ENCODE measurements at places on chromosomes 5 and 9. TPM values are rescaled to one million over a fixed set of nuclear protein-coding genes. Genes with fewer than 3 reads are reported as not detected.
A peak's percentile ranks its signal among the peaks of the same experiment; 100 is the strongest.

DNA sequence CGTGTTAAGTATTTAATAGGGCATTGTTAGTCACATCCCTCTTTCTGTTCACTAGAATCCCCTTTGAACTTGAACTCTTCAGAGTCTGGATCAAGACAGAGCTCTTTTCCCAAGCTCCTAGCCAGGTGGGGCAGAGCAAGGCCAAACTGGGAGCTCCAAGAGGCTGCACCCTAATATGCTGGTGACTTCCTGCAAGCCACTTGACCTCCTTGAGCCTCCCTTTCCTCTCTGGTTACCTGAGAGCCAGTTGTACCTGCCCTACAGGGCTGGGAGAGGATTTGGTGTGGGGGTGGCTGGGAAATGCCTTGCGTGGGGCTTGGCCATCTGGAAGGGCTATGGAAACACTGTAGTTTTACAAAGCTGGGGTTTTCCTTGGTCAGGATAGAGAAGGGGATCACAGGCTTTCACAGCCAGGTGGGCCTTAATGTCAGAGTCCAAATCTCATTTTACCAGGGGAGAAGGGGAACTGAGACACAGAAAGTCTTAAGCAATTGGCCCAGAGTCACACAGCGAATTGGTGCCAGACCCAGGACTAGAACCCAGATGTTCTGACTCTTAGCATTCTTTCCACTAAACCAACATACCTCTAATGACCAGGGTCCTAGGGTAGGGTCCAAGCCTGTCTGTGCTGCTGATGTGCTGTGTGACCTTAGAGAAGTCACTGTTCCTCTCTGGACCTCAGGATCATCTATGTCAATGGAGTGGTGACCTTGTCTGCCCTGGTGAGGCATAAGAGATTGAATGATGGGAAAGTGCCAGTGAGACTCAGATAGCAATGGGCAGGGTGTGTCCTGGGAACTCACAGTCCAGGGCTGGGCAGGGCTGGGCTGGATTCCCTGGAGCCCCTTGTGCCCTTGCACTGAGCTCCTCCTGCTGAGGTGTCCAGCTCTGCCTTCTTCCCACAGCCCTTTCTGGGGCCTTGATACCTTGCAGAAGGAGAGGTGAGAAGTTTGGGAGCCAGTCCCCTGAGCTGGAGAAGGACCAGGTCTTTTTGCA is 35.8 kb downstream of the GSN start:
- no peaks in the 10 kb centered on the region for H3K27me3 ChIP-seq
- peak; percentile 21 for DNase-seq
- H3K4me3 ChIP-seq, result no peak overlapping the region
- H3K27ac ChIP-seq, result no peak overlapping the region
- peaks cover 7% of the 10 kb centered on the region for H3K4me1 ChIP-seq

GRCh38 chr9:69391946-69392345 is 66.9 kb downstream of the ENTREP1 start:
- no peak for DNase-seq
- H3K27me3 ChIP-seq, result no peaks in the 10 kb centered on the region
- no peaks in the 10 kb centered on the region for H3K36me3 ChIP-seq
- H3K4me1 ChIP-seq, result peaks cover 7% of the 10 kb centered on the region

- H3K4me3 ChIP-seq, result no peak overlapping the region
- no peak for DNase-seq
Measured at GRCh38 chr5:16455668-16456067, 9.9 kb downstream of the ZNF622 start.

DNA sequence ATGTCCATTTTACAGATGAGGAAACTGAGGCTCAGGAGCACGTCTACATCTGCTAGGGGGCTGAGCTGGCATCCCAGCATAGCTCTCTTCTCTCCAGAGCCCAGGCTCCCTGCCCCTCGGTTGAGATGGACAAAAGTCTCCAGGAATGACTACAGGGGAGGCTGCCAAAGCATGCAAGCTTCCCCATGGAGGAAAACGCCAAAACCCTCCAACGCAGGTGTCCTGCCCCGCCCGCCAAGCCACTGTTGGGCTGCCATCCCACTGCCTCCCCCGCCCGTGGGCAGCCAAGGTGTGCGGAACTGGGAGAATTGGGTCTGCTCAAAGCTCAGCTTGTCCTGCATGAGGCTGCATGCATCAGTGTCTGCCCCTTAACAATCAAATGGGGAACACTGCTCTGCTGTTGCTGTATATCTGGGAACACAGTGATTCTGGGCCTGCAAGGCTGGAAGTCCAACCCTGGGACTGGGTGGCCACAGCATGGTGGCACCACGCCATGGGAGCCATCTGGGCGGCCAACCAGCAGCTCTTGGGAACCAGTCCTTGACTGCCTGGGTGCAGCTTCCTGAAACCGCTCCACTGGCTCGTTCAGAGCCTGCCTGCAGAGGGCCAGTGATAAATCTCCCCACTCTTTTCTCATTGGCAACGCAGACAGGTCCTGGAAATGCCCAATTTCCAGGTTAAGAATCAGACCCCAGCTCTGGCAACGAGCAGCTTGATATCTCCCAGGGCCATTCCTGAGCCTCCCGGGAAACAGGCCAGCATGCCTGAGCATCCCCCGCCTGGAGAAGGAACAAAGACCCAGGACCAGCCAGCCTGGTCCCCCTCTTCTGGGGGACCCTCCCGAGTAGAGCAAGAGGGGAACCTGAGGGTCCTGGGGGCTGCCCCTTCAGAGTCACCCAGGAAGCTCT is 3.5 kb downstream of the RALGDS start:
- H3K4me1 ChIP-seq, result peaks cover 43% of the 10 kb centered on the region
- no peak overlapping the region for H3K27ac ChIP-seq
- H3K4me3 ChIP-seq, result no peak overlapping the region
- H3K36me3 ChIP-seq, result no peaks in the 10 kb centered on the region
- H3K27me3 ChIP-seq, result no peaks in the 10 kb centered on the region

The MAMDC4 gene
- total RNA-seq, result 2.1 TPM

The PTPRD gene
- 100 TPM for total RNA-seq

Data from ovary (tissue), 10 donors.